Activated B cell treated with CpG ODN at 0.5 μM for 24 hours (primary cell): ENCODE measurements at places on chromosomes 7 and 10. TPM values are rescaled to one million over a fixed set of nuclear protein-coding genes. Genes with fewer than 3 reads are reported as not detected.
A peak's percentile ranks its signal among the peaks of the same experiment; 100 is the strongest.

GRCh38 chr10:34918060-34918775 lies 103.1 kb upstream of the PARD3 start:
- DNase-seq: no peak

DNA sequence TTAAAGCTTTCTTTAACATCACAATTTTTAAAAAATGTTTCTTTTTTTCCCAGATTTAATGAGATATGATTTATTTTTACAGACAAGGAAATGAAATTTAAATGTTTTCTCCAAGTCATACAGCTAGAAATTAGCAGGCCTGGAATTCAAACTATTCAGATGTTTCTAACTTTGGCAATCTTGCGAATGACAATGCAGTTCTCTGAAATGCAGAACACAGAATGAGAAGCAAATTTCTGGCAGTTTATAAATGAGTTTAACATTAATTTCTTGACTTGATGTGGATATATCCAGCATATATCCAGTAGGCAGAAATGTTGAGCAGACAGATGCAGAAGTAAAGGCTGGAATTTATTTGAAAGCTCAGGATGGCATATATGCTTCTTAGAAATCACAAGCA lies 227.5 kb downstream of the THSD7A start:
- DNase-seq: no peak

- DNase-seq: no peak
These were observed 13.1 kb downstream of the WIPI2 start for GRCh38 chr7:5203183-5203537.

- DNase-seq: no peak
These were observed 718 bp upstream of the STEAP4 start for GRCh38 chr7:88307412-88307811.

- peak; percentile 49 for DNase-seq
These were observed at the start of gene SGCE for GRCh38 chr7:94655848-94656657. SGCE (minus strand) TSS chr7:94656133; CDS start chr7:94656098, 35 bp downstream.

- DNase-seq: no peak
These were observed 166.9 kb upstream of the RNF32 start for GRCh38 chr7:156473476-156474240.

- no peak for DNase-seq
These were observed 293.6 kb downstream of the CSTF2T start for GRCh38 chr10:51405580-51406351.

Gene ASB10
- total RNA-seq: not detected in 2 replicates

Gene C10orf95
- total RNA-seq: 0.35 and 0.51 TPM in 2 replicates

Gene KCNH2
- total RNA-seq: 0.12 and 0.29 TPM in 2 replicates

Gene KCNIP2
- total RNA-seq: 7.0 and 7.1 TPM in 2 replicates

Gene ADAM12
- total RNA-seq: 0.81 and 0.84 TPM in 2 replicates

Gene EBLN1
- total RNA-seq: not detected in 2 replicates

Gene LIPM
- not detected in 2 replicates for total RNA-seq

Gene IL2RA
- total RNA-seq: 151 and 160 TPM in 2 replicates

Gene EFCAB10
- not detected in 2 replicates for total RNA-seq
